Mammary epithelial cell (primary cell): ENCODE measurements at places on chromosomes 12 and 14. TPM values are rescaled to one million over a fixed set of nuclear protein-coding genes. Genes with fewer than 3 reads are reported as not detected.

DNA sequence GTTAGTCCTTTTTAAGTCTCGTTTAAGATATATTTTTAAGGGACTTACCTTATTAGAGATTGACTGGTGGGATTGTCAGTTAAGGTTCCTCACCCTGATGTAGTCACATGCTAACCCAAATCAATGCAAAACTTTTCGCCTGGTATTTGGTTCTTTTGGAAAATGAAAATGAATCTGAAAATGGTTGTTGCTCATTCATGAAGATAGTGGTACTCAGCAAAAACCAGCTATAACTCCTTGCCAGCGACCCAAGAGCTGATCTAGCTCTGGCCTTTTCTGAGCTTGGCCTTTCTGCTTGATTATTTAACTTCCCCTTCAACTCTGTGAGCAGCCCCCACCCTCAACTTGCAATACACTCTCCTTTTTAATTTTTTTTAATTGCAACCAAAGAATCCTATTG is 85.0 kb upstream of the GTF2A1 start:
- no peak for DNase-seq

DNA sequence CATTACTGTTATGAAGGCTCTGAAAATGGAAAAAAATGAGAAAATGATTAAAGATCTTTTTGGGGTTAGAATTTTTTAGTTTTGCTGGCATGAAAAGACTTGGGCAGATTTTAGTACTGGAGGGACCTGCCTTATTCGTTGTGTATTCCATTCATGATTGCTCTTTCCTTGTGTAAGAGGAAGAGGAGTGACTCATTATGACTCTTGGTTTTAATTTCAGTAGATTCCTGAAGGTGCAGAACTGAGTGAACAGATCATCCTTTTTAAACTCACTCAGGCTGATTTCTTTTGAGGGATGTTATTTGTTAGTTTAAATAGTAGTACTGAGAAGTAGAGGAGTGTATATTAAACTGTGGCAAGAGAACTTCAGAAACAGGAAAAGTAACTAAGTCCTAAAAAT is 41.6 kb downstream of the AKAP6 start:
- DNase-seq = peak; percentile 86

- DNase-seq = no peak
Observed at GRCh38 chr14:92121207-92121669, 268 bp downstream of the NDUFB1 start.

- peak; percentile 45 for DNase-seq
Observed at GRCh38 chr14:28751467-28752058, 15.0 kb upstream of the FOXG1 start.

GRCh38 chr14:74934041-74934440 is 11.0 kb upstream of the RPS6KL1 start:
- DNase-seq = no peak

The TAS2R7 gene
- total RNA-seq = not detected in 2 replicates

The RERG gene
- 0.17 TPM for total RNA-seq
